ENCODE measurements at places on chromosomes 6 and 20. TPM values are rescaled to one million over a fixed set of nuclear protein-coding genes. Genes with fewer than 3 reads are reported as not detected.

GRCh38 chr6:11650025-11650696 lies 112.6 kb downstream of the TMEM170B start:
- no peaks in the 10 kb centered on the region for H3K27me3 ChIP-seq
- no peak for DNase-seq
- no peaks in the 10 kb centered on the region for H3K36me3 ChIP-seq
- H3K27ac ChIP-seq, result no peak overlapping the region

DNA sequence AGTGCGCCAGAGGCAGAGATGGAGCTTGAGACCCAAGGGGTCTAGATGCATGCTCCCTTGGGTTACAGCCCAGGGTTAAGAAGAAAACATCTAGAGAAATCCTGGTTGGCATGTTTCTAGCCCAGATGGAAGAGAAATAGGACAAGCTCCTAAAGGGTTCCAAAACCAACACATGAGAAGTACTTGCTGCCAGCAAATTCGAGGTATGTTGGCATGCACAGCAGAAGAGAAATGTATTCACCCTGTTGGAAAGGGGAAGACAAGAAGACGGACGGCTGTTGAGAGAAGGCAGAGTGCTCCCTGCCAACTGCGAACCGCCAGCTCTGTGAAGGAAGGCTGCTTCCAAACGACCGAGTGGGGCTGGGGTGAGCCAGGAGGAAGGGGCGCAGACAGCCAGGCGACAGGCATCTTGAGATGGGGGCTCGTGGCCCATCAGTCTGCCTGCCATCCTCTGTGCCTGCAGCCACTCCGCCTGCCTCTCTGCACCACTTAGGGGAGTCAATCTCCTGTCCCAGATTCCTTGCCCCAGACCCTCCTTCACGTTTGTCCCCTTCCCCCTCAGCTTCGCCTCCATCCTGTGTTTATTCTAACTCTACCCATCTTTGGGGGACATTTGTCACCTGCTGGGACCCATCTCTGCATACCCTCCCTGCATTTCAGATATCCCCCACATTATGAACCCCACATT lies 249.2 kb downstream of the CDC5L start:
- DNase-seq, result no peak
- H3K36me3 ChIP-seq, result no peaks in the 10 kb centered on the region
- H3K27me3 ChIP-seq, result no peaks in the 10 kb centered on the region
- H3K4me3 ChIP-seq, result no peak overlapping the region

GRCh38 chr6:135243871-135244796 lies 63.0 kb downstream of the MYB start:
- H3K4me3 ChIP-seq, result no peak overlapping the region
- no peaks in the 10 kb centered on the region for H3K27me3 ChIP-seq
- no peak overlapping the region for H3K27ac ChIP-seq
- no peak for DNase-seq
- H3K36me3 ChIP-seq, result no peaks in the 10 kb centered on the region

The HM13 gene
- 443 TPM for total RNA-seq

GRCh38 chr20:50518270-50518721 lies 8.1 kb downstream of the PTPN1 start:
- no peaks in the 10 kb centered on the region for H3K27me3 ChIP-seq
- no peak overlapping the region for H3K27ac ChIP-seq
- H3K36me3 ChIP-seq, result no peaks in the 10 kb centered on the region
- no peak for DNase-seq
- peaks cover 19% of the 10 kb centered on the region for H3K4me1 ChIP-seq
- no peak overlapping the region for H3K4me3 ChIP-seq

DNA sequence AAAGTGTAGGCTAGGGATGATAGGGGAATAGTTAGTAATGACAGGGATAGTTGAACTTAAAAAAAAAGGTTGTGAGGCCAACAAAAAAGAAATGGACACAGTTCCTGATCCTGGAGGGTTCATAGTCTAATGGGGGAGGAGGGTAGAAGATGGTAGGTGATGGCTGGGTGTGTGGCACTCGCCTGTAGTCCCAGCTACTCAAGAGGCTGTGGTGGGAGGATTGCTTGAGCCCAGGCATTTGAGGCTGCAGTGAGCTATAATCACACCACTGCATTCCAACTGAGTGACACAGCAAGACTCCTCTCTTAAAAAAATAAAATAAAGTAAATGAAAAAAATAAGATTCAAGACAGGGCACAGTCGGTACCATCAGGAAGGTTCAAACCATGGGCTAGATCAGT lies 2.4 kb upstream of the MICB start:
- no peaks in the 10 kb centered on the region for H3K4me1 ChIP-seq
- H3K36me3 ChIP-seq, result no peaks in the 10 kb centered on the region
- no peaks in the 10 kb centered on the region for H3K27me3 ChIP-seq
- H3K27ac ChIP-seq, result no peak overlapping the region

DNA sequence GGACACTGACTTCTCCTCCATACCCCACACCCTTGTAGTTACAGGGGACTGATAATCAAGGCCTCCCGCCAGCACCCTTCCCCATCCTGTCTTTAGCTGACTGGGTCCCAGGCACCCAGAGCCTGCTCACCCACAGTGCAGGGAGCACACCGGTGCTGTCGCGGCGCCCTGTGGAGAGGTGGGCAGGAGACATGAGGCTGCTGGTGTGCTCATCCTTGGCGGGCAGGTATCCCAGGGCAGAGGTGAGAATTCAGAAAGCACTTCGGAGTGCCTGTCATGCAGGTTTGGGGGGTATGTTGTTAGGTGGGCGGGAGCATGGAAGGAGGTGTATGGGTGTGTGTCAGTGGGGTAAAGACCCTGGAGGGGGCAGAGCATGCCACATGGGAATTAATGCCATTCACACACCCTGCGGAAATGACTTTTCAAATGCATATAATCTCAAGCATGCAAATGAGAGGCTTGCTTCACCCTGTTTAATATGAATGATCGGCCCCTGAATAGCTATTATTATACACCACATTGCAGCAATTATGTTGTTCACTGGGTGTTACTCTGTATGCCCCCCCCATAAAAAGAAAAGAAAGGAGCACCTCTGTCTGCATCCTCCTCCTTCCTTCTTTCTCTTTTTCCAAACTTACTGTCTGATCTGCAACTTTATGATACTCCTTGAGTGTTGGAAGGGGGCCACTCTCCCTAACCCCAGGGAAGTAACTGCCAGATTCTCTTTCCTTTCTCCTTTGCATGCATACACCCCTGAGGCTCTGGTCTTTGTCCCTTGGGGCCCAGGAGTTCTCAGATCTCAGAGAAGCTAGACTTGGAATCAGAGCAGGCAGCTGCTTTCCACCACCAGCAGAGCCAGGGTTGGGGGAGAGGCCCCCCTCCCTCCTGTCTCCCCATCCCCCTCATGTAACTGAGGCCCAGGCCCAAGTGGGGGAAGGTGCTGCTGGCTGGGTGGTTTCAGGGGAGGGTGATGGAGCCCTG lies 16.0 kb downstream of the FOXP4 start:
- peaks cover 8% of the 10 kb centered on the region for H3K36me3 ChIP-seq
- DNase-seq, result no peak
- no peak overlapping the region for H3K4me3 ChIP-seq
- H3K27ac ChIP-seq, result no peak overlapping the region
- no peaks in the 10 kb centered on the region for H3K27me3 ChIP-seq

- H3K4me3 ChIP-seq, result no peak overlapping the region
- no peaks in the 10 kb centered on the region for H3K27me3 ChIP-seq
- no peak overlapping the region for H3K27ac ChIP-seq
- DNase-seq, result no peak
- H3K4me1 ChIP-seq, result no peaks in the 10 kb centered on the region
- H3K36me3 ChIP-seq, result no peaks in the 10 kb centered on the region
These were observed 113.9 kb upstream of the STMND1 start for GRCh38 chr6:16987996-16988395.

- no peaks in the 10 kb centered on the region for H3K36me3 ChIP-seq
- H3K27me3 ChIP-seq, result no peaks in the 10 kb centered on the region
- no peak overlapping the region for H3K4me3 ChIP-seq
- DNase-seq, result no peak
- no peaks in the 10 kb centered on the region for H3K4me1 ChIP-seq
- no peak overlapping the region for H3K27ac ChIP-seq
These were observed 162.3 kb downstream of the UTRN start for GRCh38 chr6:144447472-144447871.

All from Caco-2 (cell line).